Activated T-cell treated with anti-CD3 and anti-CD28 coated beads for 1 hour (primary cell): ENCODE measurements at places on chromosomes 5 and 9.

DNA sequence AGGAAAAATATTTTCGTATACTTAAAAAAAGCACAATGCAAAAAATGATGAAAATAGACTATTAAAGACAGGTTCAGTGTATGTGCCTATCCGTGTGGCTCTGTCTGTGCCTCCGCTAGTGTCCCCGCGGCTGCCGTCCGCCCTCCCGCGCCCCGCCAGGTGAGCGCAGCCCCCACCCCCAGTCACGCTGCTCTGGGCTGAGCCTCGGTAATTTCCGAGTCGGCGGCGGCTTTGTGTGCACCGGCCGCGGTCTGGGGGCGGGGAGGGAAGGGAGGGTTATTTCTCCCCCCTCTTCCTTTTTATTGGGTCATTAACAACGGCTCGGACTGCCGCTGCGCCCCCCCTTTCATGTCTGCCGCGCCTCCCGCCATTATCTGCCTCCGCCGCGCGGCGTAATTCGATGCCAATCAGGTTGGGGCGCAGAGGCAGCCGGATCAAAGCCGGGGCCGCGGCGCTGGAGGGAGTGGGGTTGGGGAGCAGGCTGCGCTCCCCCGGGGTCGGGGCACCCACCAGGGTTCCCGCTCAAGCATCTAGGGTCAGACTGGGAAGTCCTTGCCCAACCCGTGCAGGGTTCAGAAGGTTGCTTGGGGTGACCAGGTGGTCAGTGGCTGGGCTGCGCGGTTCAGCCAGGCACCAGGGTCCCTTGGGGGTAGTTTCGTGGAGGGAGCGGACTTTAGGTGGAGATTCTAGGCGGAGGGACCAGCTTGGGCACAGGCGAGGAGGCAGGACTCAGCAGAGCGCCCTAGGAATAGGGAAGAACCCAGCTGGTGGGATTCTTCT, 39.5 kb upstream of the PSD2 start:
- DNase-seq: no peak

DNA sequence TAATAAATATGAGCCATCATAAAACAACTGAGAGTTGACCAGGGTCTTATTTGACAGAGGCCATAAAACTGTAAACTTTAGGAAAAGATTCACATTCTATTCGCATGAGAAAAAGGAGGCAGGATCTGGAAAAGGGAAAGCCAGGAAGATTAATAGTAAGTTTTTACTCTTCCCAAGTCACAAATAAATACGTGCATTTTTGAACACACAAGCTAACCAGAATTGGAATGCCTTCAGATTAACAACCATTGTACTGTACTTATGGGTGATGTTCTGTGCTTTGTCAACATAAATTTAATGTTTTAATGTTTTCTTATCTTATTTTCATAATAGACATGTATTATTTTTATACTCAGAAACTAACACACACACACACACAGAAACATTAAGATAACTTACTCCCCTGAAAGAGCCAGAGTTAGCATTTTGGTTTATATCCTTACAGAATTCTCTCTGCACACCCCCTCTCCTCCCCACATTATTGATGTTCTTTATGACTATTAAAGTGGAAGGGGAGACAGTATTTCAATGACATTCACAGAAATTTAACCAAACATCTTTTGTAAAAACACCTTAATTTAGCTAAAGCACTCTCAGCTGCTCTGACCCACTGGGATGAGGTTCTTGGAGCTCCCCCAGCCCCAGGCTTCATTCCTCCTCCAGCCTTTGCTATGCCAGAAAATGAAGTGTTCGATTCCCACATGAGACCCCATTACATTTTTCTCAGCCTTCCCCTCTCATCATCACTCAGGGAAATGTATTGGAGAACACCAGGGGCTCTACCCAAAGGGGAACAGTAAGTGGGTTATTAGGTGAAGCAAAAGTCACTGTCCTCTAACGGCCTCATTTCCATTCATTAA, 155.5 kb downstream of the ESM1 start:
- DNase-seq: no peak

GRCh38 chr9:113949571-113950078, 73.5 kb downstream of the ZNF618 start:
- no peak for DNase-seq

DNA sequence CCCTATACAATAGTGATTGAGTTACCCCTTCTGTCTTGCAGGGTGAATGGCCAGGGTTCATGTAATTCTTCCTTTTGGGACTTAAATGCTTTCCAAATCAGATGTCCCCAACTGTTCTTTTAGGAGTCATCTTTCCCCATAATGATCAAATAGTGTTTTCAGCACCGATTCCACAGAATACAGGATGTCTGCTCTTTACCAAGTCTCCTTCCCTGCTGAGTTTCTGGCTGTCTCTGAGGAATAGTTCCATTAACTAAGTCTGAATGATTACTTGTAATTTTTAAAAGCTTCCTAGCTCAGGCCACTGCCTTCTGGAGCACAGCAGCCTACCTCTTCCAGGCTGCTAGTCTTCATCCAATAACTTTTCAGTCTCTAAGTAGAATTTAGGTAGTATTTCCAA, 630.7 kb upstream of the ZNF608 start:
- no peak for DNase-seq

DNA sequence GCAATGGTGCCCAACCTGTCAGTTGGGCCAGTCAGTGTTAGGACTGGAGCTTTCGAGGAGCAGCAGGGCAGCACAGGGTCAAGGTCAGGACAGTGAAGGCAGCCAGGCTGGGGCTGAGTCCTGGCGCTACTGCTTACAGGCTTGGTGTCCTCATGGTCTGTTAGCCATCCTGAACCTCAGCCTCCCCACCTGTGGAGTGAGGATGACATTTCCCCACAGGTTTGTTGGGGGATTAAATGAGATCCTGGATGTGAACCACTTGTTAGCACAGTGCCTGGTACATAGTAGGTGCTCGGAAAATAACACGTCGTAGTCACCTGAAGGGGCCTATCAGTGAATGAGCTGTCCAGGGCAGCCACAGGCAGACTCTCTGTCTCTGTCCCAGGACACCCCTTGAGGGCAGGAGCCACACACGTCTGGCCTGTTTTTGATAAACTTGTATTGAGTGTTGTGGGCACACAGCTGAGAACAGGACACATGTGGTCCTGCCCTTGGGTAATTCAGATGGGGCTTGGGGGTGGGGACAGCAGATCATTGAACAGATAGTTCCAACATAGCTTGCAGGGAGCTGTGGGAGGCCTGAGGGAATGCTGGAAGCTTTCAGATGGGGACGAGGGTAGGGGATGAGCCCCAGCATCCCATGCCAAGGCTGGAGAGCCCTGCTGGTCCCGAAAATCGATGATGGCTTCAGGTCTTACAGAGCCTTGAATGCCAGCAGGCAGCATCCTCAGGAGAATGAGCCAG, 69.3 kb downstream of the AMBP start:
- no peak for DNase-seq

- DNase-seq: no peak
Observed at GRCh38 chr5:128196791-128197190, 113.2 kb downstream of the SLC12A2 start.

DNA sequence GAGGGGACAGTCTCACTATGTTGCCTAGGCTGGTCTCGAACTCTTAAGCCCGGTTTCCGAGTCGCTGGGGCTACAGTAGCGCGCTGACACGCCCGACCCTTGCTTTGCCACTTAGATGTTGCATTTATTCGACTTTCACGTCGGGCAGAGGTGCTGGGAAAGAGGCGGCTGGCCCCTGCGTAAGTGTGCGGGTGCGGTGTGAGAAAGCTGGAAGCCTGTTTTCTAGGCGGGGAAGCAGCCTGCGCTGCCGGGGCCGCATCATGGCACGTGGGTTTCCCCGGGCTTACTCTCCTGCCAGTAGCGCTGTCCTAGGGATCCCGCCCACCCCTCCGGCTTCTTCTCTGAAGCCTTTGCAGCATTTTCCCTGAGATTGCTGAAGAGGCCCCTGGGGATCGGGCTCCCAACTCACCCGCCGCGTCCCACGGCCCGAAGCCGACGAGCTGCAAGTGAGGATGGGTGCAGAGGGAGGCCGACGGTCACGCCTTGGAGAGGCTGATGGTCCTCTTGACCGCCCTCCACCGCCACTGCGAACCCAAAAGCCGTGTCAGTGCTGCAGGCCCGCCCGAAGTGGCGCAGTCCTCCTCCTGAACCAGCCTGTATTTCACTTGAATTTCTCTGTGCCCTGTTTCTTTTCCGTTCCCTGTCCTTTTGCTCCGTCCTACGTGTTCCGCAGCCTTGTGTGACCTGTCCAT, 5.8 kb upstream of the TRIM41 start:
- no peak for DNase-seq

DNA sequence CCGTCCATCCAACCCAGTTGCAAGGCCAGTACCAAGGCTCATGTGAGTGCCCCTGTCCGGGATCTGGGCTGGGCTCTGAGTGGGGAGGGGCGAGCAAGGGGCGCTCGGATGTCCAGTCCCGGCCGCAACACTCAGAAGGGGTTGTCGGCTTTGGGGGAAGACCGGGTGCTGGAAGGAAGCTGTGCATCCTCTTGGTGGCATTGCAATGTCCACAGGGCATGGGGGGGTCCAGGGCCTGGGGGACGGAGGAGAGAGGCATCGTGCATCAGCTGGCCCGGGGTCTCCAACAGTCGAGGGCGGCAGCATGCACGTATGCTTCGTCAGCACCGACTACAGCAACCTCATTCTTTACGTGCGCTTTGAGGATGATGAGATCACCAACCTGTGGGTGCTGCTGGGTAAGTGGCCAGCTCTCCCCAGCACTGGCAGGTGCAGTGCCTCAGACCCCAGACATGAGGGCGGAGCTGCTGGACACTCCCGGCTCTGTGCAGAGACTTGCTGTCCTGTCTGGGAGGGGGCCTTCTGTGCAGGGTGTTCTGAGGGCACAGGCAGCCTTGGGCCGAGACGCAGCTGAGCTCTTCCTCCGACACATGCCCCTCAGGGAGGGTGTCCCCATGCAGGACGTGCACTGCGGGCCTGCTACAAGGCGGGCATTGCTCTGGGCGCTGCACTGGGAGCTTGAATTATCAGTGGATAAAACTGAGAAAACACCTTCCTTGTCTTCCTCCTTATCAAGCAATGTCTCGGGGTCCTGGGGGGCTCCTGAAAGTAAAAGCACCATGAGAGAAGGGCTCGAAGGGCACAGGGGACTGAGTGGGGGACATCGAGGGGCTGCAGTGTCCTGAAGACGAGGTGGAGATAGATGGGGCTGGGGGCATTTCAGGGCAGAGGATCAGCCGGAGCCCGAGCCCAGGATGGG, 22.5 kb downstream of the GLT6D1 start:
- no peak for DNase-seq

DNA sequence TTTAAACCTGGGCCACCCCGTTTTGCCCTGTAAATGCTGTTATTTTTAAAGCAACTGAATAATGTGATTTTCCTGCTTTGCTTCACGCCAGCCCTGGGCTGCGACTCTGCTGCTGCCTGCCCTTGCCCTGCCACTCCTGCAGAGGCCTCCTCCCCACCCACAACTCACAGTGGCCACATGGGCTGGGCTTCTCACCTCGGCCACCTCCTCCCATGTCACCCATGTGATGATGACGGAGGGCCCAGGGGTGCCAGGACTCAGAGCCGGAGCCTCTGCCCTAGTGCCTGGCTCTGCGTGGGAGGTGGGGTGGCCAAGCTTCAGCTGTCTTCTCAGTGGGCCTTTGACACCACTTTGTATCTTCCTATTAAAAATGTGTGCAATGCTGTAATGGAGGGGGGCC, 48.1 kb upstream of the NKD2 start:
- no peak for DNase-seq

DNA sequence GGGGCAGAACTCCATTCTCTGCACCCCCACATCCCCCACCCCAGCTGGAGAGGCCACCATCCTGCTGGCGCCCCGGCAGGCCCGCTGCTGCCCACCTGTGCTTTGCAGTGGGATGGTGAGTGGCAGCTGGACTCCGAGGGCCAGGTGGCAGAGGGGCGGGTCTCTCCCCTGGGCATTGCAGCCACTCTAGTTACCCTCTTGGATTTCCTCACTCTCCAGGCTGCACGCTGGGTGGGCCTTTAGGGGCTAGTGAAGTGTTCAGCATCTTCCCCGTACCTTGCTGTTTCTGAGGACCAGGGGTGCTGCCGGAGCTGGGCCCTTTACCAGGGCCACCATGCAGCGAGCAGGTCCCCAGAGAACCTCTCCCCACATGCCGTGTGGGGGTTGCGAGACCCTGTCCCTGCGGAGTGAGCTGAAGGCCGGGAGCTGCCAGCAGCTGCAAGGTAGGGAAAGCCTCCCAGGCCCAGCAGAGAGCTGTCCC, 88.4 kb upstream of the SH3PXD2B start:
- no peak for DNase-seq

GRCh38 chr9:133520121-133520835, 4.5 kb downstream of the MYMK start:
- no peak for DNase-seq

GRCh38 chr9:134189470-134190231, 25.3 kb upstream of the RNU6ATAC start:
- no peak for DNase-seq

GRCh38 chr9:114212826-114213225, 57.5 kb downstream of the COL27A1 start:
- DNase-seq: no peak

- DNase-seq: no peak
Observed at GRCh38 chr9:95574176-95574575, 57.4 kb upstream of the PTCH1 start.

- DNase-seq: no peak
Observed at GRCh38 chr5:90898326-90899013, 339.9 kb downstream of the ADGRV1 start.

DNA sequence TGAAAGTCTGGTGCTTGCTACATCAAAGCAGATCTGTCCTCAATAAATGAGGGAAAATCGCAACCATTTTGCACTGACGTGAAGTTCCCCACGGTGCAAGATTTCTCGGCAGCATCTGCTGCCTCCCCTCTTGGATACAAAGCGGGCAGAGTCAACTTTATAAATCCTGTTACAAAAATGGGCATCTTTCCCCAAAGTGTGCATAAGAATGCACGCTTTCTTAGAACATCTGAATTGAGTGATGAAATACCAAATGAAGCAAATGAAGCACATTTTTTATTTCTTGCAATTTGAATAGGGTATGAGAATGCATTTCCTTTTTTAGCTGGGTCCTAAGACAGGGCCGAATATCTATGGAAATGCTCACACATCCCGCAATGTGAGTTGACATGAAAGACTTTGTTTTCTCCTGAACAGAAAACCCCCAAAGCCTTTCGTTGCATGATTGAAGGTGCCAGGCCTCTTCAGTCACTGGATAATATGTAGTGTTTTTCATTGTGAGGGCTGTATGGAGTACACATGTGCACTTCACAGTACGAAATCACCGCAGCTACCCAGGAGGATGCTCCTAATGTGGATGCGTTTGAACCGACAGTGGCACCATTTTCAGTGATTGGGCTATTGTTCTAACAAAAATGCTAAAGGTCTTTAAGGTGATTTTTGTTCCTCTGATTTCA, 19.6 kb upstream of the MAPKAP1 start:
- DNase-seq: no peak

GRCh38 chr5:139686706-139687441, 38.7 kb downstream of the CXXC5 start:
- DNase-seq: no peak

- no peak for DNase-seq
Observed at GRCh38 chr5:157710882-157711281, 20.3 kb upstream of the THG1L start.

DNA sequence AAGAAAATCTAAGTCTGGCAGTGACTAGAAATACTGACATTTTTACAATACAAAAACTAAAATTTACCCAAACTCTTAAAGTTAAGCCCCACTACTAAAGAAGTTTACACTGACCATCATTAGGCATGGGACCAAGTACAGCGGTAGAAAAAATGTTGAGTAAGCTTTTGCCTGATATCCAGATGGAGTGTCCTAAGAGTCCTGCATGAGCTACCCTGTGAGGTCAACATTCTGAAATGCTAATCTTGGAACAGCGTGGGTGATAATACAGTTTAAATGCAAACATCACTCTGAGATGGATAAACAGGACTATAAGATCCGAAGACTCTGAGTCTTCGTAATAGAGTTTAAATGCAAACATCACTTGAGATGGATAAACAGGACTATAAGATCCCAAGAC, 189.7 kb downstream of the DCP2 start:
- no peak for DNase-seq

GRCh38 chr5:175658299-175659145, 651 bp downstream of the HRH2 start:
- DNase-seq: peak; percentile 10
